ENCODE measurements at places on chromosomes 4 and X. TPM values are rescaled to one million over a fixed set of nuclear protein-coding genes. Genes with fewer than 3 reads are reported as not detected.

GRCh38 chrX:112672788-112673560, 6.8 kb downstream of the LHFPL1 start:
- peak overlapping the region; percentile 85 for H3K27ac ChIP-seq
- H3K27me3 ChIP-seq = no peaks in the 10 kb centered on the region
- DNase-seq = no peak
- no peak overlapping the region for H3K4me3 ChIP-seq
- H3K4me1 ChIP-seq = peaks cover 39% of the 10 kb centered on the region

The ACE2 gene
- 1.4 TPM for total RNA-seq

GRCh38 chrX:49291615-49292337, 11.7 kb upstream of the GAGE10 start:
- DNase-seq = peak; percentile 70
- no peaks in the 10 kb centered on the region for H3K27me3 ChIP-seq
- no peaks in the 10 kb centered on the region for H3K4me1 ChIP-seq
- H3K27ac ChIP-seq = no peak overlapping the region
- no peak overlapping the region for H3K4me3 ChIP-seq
- H3K36me3 ChIP-seq = no peaks in the 10 kb centered on the region

GRCh38 chr4:182655340-182655739, 261.8 kb downstream of the DCTD start:
- no peaks in the 10 kb centered on the region for H3K36me3 ChIP-seq
- H3K4me1 ChIP-seq = no peaks in the 10 kb centered on the region
- no peak overlapping the region for H3K4me3 ChIP-seq
- no peak overlapping the region for H3K27ac ChIP-seq
- no peak for DNase-seq

The CLDN2 gene
- total RNA-seq = 0.09 TPM

GRCh38 chr4:17780501-17781299, 721 bp downstream of the FAM184B start:
- no peak overlapping the region for H3K27ac ChIP-seq
- H3K4me1 ChIP-seq = no peaks in the 10 kb centered on the region
- peak overlapping the region; percentile 29 for H3K4me3 ChIP-seq

DNA sequence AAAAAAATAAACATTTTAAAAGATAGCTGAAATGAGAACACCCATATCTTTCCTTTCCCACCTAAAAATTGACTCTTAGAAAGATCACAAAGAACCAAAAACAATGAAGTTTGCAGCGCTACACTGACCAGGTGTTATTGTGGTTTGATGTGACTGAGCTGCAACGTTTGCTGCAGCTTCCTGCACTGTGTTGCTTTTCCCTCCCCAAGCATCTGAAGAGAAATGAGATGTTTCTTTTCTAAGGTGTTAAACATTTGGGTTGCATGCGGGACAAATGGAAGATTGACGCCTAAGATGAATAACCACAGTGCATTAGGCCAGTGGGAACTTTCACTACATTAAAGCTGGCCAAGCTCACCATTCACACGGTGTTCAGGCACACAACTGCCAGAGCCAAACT, 8.9 kb downstream of the LEF1 start:
- H3K27ac ChIP-seq = no peak overlapping the region

DNA sequence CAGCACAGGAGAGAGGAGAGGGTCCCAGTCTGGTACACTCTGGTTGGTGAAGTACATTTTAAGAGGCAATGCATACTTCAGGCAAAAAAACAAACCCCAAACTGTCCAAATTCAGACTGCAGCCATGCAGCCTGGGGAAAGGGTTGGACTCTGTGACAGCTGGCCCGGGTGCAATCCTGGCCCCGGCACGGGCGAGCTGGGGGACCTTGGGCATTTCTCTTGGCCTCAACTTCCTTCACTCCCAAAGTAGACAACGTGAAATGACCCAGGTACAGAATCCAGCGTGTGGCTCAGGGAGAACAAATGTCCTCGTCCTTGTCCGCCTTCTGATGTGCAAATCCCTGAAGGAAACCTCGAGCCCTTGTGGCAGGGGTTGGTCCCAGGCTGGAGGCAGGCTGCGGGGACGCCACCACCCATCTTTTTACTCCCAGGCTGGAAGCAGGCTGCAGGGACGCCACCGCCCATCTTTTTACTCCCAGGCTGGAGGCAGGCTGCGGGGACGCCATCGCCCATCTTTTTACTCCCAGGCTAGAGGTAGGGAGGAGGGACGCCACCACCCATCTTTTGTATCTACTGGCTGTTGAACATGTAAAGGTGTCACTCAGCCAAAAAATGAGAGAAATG, 62.3 kb downstream of the ACOX3 start:
- no peaks in the 10 kb centered on the region for H3K27me3 ChIP-seq
- no peak for DNase-seq
- H3K27ac ChIP-seq = no peak overlapping the region
- H3K4me3 ChIP-seq = no peak overlapping the region
- H3K36me3 ChIP-seq = peaks cover 5% of the 10 kb centered on the region

The HERC6 gene
- total RNA-seq = 11.5 TPM

DNA sequence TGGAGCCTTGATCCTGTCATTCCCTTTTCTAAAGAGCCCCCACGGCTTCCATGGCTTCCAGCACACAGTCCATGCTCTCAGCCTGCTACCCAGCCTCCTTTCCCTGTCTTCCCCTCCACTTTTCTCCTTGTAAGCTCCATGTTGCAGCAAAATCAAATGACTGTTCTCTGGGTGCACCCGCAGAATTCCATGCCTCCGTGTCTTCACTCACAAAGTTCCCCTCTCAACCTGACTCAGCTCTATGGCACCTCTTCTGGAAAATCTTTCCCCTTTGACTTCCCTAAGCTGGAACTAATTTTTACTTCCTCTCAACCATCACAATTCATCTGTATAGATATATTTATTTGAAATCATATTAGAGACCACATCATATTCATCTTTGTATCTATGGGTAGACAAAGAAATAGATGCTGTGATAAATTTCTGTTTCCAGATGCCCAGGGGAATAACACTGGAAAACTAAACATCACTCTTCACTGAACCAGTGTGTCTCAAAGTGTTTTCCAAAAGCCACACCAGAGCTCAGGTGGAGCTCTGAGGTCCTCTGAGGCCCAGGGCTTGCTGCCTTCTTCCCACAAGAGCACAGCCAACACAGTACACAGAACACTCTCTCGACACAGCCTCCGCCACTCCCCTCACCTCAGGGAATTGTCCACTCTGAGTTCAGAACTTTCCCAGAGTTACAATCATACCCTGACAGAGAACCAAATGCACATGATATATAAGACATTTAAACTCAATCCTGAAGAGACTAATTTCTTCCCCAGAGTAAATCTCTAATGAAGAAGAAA, 3.3 kb downstream of the SETD7 start:
- H3K4me3 ChIP-seq = no peak overlapping the region
- peak; percentile 41 for DNase-seq
- peak overlapping the region; percentile 70 for H3K27ac ChIP-seq
- no peaks in the 10 kb centered on the region for H3K36me3 ChIP-seq
- peaks cover 40% of the 10 kb centered on the region for H3K4me1 ChIP-seq
- peaks cover 5% of the 10 kb centered on the region for H3K27me3 ChIP-seq

DNA sequence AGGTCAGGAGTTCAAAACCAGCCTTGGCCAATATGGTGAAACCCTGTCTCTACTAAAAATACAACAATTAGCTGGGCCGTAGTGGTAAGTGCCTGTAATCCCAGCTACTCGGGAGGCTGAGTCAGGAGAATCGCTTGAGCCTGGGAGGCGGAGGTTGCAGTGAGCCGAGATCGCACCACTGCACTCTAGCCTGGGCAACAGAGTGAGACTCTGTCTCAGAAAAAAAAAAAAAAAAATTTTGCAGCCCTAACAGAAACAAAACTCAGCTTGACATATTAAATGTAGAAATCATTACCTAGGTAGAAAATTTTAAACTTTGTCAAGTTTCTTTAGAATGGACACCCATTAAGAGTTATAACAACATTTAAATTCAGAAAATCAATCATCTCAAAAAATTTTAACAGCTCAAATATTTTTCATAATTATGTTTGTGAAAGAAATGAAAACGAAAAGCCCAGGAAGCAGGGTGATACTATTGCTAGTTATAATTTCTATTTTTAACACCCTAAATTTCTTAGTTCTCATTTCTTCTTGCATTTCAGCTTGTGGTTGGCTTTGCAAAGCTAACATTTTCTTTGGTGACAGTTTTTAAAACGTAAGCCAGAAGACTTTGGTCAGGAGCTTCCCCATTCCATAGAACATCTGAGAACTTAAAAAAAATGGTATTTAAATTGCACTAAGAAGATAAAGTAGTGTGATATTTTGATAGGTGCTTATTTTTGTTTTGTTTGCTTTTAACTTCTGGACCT, 33.3 kb upstream of the RBBP7 start:
- H3K27ac ChIP-seq = no peak overlapping the region
- H3K4me1 ChIP-seq = no peaks in the 10 kb centered on the region
- no peak for DNase-seq

The MBNL3 gene
- total RNA-seq = 0.46 TPM

DNA sequence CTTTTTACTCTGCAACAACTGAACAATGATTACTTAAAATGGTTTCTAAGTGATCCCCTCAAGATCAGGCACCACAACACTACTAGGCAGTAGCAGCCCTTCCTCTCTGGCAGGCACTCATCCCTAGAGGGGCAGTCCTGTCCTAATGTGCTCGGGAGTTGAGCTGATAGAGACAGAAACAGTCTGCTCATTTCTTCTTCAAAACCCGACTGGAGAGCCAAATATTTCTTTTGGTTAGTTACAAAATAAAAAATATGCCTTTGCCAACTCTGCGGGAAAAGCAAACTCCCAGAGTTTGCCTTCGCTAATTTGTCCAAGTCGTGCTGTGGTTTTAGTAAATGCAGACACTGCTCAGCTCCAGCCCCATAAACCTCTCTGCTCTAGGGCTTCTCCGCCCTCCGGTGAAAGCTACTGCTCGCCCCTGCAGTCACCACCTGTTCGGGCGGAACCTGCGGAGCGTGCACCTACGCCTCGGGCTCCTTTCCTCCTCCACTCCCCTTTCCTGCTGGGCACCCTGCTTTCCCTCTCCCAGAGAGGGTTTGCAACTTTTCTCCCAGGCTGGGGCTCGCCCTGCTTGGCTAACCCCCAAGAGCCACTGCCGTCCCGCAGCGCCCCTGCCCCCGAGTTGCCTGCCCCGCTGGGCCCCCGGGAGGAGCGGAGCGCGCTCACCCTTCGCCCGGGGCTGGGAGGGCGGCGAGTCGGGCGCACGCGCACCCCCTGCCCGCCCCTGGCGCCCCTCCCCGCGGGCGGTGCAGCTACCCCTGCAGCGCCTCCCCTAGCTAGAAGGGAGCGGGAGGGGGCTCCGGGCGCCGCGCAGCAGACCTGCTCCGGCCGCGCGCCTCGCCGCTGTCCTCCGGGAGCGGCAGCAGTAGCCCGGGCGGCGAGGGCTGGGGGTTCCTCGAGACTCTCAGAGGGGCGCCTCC, at the start of gene NPNT:
TSS of gene NPNT (plus strand) at position 812 of the 923 bp plus-strand sequence. CDS start 182 bp downstream, outside the sequence.
- peaks cover 99% of the 10 kb centered on the region for H3K27me3 ChIP-seq
- H3K27ac ChIP-seq = no peak within 1 kb of the TSS
- peak; percentile 79 for DNase-seq
- no peaks in the 10 kb centered on the region for H3K36me3 ChIP-seq
- peak within 1 kb of the TSS; percentile 57 for H3K4me3 ChIP-seq

DNA sequence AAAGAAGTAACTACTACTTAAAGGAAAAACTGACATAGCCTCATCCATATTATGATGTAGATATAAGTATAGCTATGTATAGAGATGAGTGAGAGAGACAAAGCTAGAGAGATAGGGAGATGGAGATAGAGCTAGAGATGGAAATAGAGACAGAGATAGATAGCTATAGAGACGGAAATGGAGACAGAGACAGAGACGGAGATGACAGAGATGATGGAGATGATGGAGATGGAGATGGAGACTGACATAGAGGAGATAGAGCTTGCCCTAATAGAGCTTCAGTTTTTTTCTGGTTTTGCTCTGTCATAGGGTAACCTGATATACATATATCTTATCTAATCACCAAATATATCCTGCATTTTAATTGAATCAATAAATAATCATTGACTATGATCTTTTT, 4.3 kb downstream of the EDNRA start:
- no peak for DNase-seq
- H3K27ac ChIP-seq = peak overlapping the region; percentile 76
- no peaks in the 10 kb centered on the region for H3K36me3 ChIP-seq

GRCh38 chr4:89356086-89356485, 48.5 kb upstream of the GPRIN3 start:
- H3K4me1 ChIP-seq = peaks cover 6% of the 10 kb centered on the region
- H3K27me3 ChIP-seq = no peaks in the 10 kb centered on the region
- no peak for DNase-seq

The NHSL2 gene
- total RNA-seq = 5.9 TPM

DNA sequence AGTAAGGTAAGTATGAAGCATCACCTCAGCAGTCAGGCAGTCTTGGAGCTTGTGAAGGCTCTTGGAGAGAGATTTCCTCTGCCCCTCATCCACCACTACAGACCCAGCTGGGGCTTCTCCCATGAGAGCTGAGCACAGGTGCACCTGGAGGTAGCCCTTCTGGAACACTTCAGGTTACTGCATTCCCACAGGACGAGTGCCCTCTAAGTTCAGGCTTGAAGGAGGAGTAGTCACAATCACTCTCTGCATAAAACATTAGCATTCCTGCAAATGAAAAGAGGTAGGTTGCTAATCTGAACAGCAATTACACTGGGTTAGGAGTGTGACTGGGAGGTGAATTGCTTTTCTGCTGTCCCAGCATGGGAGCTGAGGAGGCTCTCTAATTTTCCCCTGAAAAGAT, 308.8 kb downstream of the TEX13C start:
- no peak for DNase-seq
- no peak overlapping the region for H3K4me3 ChIP-seq
- no peaks in the 10 kb centered on the region for H3K36me3 ChIP-seq
- H3K4me1 ChIP-seq = no peaks in the 10 kb centered on the region
- no peak overlapping the region for H3K27ac ChIP-seq

GRCh38 chr4:68367835-68368234, 17.9 kb upstream of the YTHDC1 start:
- no peak overlapping the region for H3K4me3 ChIP-seq
- no peaks in the 10 kb centered on the region for H3K36me3 ChIP-seq
- H3K4me1 ChIP-seq = no peaks in the 10 kb centered on the region

GRCh38 chr4:8909548-8909947, 37.9 kb upstream of the HMX1 start:
- no peak for DNase-seq
- H3K4me1 ChIP-seq = no peaks in the 10 kb centered on the region
- no peak overlapping the region for H3K4me3 ChIP-seq
- peaks cover 52% of the 10 kb centered on the region for H3K27me3 ChIP-seq

The NWD2 gene
- not detected for total RNA-seq

- no peaks in the 10 kb centered on the region for H3K4me1 ChIP-seq
- no peaks in the 10 kb centered on the region for H3K36me3 ChIP-seq
- no peak overlapping the region for H3K27ac ChIP-seq
- H3K4me3 ChIP-seq = no peak overlapping the region
These were observed 4.6 kb downstream of the MMAA start for GRCh38 chr4:145623831-145624230.

The MRFAP1 gene
- total RNA-seq = 291 TPM

- no peak for DNase-seq
- no peaks in the 10 kb centered on the region for H3K27me3 ChIP-seq
- no peaks in the 10 kb centered on the region for H3K36me3 ChIP-seq
- no peaks in the 10 kb centered on the region for H3K4me1 ChIP-seq
These were observed 754.4 kb downstream of the NLGN4X start for GRCh38 chrX:5474282-5474681.

Data from cardiac muscle cell (in vitro differentiated cells and primary cell).